ENCODE measurements at places on chromosomes 12 and 14. TPM values are rescaled to one million over a fixed set of nuclear protein-coding genes. Genes with fewer than 3 reads are reported as not detected.

RNASE7 gene
- not detected for total RNA-seq

BDKRB2 gene
- total RNA-seq: 0.15 TPM

DBX2 gene
- not detected for total RNA-seq

COX8C gene
- total RNA-seq: not detected

BCL2L14 gene
- 0.28 TPM for total RNA-seq

PSMD9 gene
- total RNA-seq: 39.9 TPM

BEST3 gene
- total RNA-seq: 0.11 TPM

IFI27L2 gene
- 32.5 TPM for total RNA-seq

CCDC88C gene
- 52.4 TPM for total RNA-seq

KLRC1 gene
- not detected for total RNA-seq

PRH2 gene
- not detected for total RNA-seq

KRT78 gene
- total RNA-seq: not detected
